ENCODE measurements at places on chromosomes 3 and 15. TPM values are rescaled to one million over a fixed set of nuclear protein-coding genes. Genes with fewer than 3 reads are reported as not detected.
A peak's percentile ranks its signal among the peaks of the same experiment; 100 is the strongest.

DNA sequence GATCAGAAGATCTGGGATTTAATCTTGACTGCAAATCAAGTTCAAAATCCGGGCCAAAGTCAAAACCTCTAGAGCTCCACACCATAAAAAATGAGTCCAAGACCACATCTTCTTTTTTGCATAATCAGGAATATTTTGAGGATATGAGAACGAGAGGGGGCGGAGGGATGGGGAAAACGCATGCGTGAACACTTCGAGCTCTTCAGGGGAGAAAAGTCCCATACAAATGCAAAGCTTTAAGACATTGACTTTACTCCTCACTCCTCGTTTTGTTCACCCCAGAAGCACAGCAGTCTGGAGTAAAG, 68.2 kb downstream of the SUMF1 start:
- H3K4me3 ChIP-seq: no peak overlapping the region
- no peaks in the 10 kb centered on the region for H3K36me3 ChIP-seq
- H3K4me1 ChIP-seq: no peaks in the 10 kb centered on the region
- H3K27ac ChIP-seq: no peak overlapping the region
- no peak for DNase-seq
- H3K27me3 ChIP-seq: no peaks in the 10 kb centered on the region

DNA sequence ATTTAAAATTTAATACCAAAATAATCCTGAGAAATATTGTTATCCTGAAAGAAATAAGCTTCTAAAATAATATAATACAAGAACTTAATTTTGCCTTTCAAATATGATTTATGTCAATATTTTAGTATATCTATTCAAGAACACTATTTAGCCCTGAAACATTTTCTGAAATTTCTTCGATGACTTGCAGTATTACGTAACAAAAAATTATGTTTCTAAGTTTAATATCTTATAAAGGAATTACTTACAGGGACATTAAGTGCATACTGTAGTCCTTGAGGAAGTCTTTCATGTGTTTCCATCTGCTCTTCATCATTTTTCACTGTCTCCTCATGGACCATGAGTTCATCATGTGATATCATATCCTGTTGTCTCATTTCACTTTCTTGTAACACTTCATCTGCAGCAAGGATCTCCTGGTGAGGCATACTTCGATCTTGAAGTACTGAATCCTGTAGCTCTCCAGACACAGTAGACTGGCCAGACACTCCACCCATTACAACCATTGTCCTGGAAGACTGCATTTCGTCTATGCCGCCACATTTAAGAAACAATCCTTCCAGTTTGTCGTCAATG, 62.0 kb downstream of the ZNF148 start:
- H3K4me3 ChIP-seq: no peak overlapping the region
- no peaks in the 10 kb centered on the region for H3K27me3 ChIP-seq
- H3K27ac ChIP-seq: no peak overlapping the region
- no peaks in the 10 kb centered on the region for H3K4me1 ChIP-seq

- H3K27me3 ChIP-seq: no peaks in the 10 kb centered on the region
- no peak overlapping the region for H3K27ac ChIP-seq
- no peak overlapping the region for H3K4me3 ChIP-seq
Observed at GRCh38 chr3:172391592-172392302, 56.5 kb downstream of the GHSR start.

DNA sequence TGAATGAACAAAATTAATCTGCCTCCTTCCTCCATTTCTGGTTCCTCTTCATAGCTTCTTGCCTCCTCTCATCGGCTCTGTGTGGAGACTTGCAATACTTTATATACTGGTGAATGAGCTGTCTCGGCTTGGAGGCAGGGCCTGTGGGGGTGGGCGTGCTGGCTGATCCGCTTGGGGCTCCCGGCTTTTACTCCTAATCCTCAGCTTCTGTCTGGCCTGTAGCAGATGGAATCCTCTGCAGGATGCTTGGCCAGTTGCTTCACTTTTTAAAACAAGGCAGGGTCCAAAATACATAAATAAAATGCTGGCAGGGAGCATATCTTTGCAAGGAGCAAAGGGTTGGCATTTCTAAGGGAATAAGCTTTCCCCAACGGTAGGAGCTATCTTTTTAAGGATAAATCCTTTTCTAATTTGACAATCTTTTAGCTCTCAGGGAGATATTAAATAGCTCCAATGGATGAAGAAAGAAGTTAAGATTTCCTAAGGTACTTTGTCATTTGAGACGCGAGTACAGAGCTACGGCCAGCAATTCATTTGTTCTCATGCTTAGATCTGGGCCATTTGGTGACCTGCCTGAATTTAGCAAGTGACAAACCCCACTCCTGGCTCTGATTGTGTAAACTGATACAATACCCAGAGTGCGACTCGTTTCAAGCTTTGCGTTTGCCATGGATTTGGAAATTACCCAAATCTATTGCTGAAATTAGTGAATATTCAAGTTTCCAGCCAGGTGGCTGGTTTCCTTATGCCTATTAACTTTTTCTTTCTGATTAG, 18.9 kb downstream of the SV2B start:
- no peaks in the 10 kb centered on the region for H3K36me3 ChIP-seq
- peaks cover 84% of the 10 kb centered on the region for H3K27me3 ChIP-seq
- H3K4me1 ChIP-seq: no peaks in the 10 kb centered on the region
- H3K27ac ChIP-seq: no peak overlapping the region
- H3K4me3 ChIP-seq: no peak overlapping the region
- DNase-seq: no peak

- no peak overlapping the region for H3K27ac ChIP-seq
- H3K27me3 ChIP-seq: no peaks in the 10 kb centered on the region
- no peak for DNase-seq
- no peaks in the 10 kb centered on the region for H3K36me3 ChIP-seq
- peaks cover 16% of the 10 kb centered on the region for H3K4me1 ChIP-seq
Observed at GRCh38 chr15:63522225-63522578, 17.8 kb downstream of the USP3 start.

GRCh38 chr3:156674911-156675829, 780 bp downstream of the TIPARP start:
- H3K27me3 ChIP-seq: no peaks in the 10 kb centered on the region
- DNase-seq: no peak
- peak overlapping the region; percentile 85 for H3K27ac ChIP-seq
- H3K4me1 ChIP-seq: peaks cover 53% of the 10 kb centered on the region
- H3K36me3 ChIP-seq: peaks cover 30% of the 10 kb centered on the region

DNA sequence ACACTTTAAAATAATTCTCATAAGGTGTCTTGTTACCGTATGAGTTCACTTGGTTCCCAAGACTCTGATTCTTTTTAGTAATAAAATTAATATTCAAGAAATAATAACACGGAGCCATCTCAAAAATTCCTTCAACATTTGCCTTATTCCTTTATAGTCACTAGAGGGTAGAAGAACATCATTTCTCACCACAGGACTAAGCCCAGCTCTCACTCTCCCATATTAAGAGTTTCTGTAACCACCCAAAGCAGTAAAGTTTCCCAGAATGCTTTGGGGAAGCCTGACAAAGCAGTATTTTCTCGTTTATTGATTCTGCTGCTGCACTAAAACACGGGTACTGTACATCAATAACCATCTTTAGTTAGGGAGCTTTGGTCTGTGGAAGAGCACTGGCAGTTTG, 114.9 kb downstream of the MCTP2 start:
- H3K27me3 ChIP-seq: no peaks in the 10 kb centered on the region
- H3K4me1 ChIP-seq: no peaks in the 10 kb centered on the region
- H3K36me3 ChIP-seq: no peaks in the 10 kb centered on the region
- no peak for DNase-seq

DNA sequence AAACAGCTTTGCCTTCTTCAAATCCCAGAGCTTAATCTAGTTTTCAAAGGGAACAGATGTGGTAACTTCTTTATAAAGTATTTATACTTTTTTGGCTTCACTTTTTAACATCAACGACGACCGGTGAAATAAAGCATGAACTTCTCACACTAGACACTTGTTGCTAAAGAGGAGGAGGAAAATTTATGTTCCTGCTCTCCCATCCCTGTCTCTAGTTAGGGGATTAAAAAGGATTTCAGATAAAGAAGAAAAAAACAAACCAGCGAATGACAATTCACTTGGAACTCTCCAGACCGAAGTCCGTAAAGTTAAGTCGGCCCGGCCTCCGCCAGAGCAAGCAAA, 672 bp downstream of the NEDD4 start:
- no peak for DNase-seq
- no peaks in the 10 kb centered on the region for H3K27me3 ChIP-seq
- peak overlapping the region; percentile 81 for H3K4me3 ChIP-seq
- H3K4me1 ChIP-seq: peaks cover 9% of the 10 kb centered on the region
- H3K27ac ChIP-seq: no peak overlapping the region

- no peaks in the 10 kb centered on the region for H3K36me3 ChIP-seq
- H3K4me1 ChIP-seq: 0 out of 2 replicates have a peak, but pooled peaks cover 6% of the 10 kb centered on the region
- H3K27me3 ChIP-seq: no peaks in the 10 kb centered on the region
- DNase-seq: no peak
- H3K4me3 ChIP-seq: no peak overlapping the region
- no peak overlapping the region for H3K27ac ChIP-seq
Observed at GRCh38 chr3:51380601-51381332, 4.3 kb upstream of the MANF start.

- DNase-seq: peak; percentile 45
- peak overlapping the region; percentile 51 for H3K27ac ChIP-seq
- H3K36me3 ChIP-seq: peaks cover 35% of the 10 kb centered on the region
- no peaks in the 10 kb centered on the region for H3K27me3 ChIP-seq
Observed at GRCh38 chr3:170180079-170180907, 1.2 kb downstream of the PHC3 start.

DNA sequence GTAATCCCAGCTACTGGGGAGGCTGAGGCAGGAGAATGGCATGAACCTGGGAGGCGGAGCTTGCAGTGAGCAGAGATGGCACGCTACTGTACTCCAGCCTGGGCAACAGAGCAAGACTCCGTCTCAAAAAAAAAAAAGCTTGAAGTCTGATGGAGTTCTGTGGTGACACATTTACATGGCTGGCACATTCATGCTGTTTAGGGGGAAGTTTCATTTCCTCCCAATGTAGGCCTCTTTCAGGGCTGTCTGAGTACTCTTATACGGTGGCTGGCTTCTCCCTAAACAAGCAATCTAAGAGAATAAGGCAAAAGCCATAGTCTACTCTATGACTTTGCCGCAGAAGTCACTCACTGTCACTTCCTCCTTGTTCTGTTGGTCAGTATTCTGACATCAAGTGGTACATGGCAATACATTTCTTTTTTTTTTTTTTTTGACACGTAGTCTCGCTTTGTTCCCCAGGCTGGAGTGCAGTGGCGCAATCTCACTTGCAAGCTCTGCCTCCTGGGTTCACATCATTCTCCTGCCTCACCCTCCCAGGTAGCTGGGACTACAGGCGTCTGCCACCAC, 41.2 kb downstream of the OIP5 start:
- H3K4me1 ChIP-seq: 0 out of 2 replicates have a peak, but pooled peaks cover 2% of the 10 kb centered on the region
- peaks cover 19% of the 10 kb centered on the region for H3K36me3 ChIP-seq
- no peak overlapping the region for H3K27ac ChIP-seq
- no peak for DNase-seq
- no peak overlapping the region for H3K4me3 ChIP-seq
- H3K27me3 ChIP-seq: no peaks in the 10 kb centered on the region

DNA sequence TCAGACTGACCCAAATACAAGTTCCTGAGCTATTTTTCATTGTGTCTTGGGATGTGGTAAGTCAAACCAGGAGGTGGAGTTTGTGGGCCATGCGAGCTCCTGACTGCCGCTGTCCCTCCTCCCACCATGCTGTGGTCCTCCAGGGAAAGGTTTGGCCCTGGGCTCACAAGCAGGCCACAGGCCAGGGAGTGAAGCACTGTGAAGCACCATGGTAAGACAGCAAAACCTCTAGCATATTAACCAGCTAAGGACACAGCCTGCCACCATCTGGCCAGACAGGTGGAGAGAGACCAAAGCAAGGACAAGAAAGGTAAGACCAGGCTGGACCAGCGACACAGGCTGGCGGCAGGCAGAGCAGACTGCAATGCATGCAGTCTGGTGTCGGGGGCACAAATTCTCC, 15.3 kb downstream of the RAB43 start:
- DNase-seq: no peak
- H3K4me1 ChIP-seq: no peaks in the 10 kb centered on the region
- no peak overlapping the region for H3K27ac ChIP-seq
- H3K36me3 ChIP-seq: no peaks in the 10 kb centered on the region
- H3K27me3 ChIP-seq: no peaks in the 10 kb centered on the region

GRCh38 chr3:142287866-142288638, 62.7 kb upstream of the GK5 start:
- H3K27me3 ChIP-seq: no peaks in the 10 kb centered on the region
- no peak overlapping the region for H3K27ac ChIP-seq
- DNase-seq: no peak
- H3K36me3 ChIP-seq: no peaks in the 10 kb centered on the region
- no peaks in the 10 kb centered on the region for H3K4me1 ChIP-seq
- H3K4me3 ChIP-seq: no peak overlapping the region

- no peaks in the 10 kb centered on the region for H3K36me3 ChIP-seq
- no peak overlapping the region for H3K4me3 ChIP-seq
- DNase-seq: no peak
- no peak overlapping the region for H3K27ac ChIP-seq
- H3K27me3 ChIP-seq: no peaks in the 10 kb centered on the region
- peaks cover 14% of the 10 kb centered on the region for H3K4me1 ChIP-seq
Observed at GRCh38 chr3:23552506-23552905, 253.2 kb upstream of the UBE2E1 start.

GRCh38 chr3:52090933-52091468, 34.6 kb upstream of the DUSP7 start:
- H3K27ac ChIP-seq: no peak overlapping the region
- no peaks in the 10 kb centered on the region for H3K4me1 ChIP-seq
- DNase-seq: no peak
- no peaks in the 10 kb centered on the region for H3K27me3 ChIP-seq
- H3K36me3 ChIP-seq: no peaks in the 10 kb centered on the region

DNA sequence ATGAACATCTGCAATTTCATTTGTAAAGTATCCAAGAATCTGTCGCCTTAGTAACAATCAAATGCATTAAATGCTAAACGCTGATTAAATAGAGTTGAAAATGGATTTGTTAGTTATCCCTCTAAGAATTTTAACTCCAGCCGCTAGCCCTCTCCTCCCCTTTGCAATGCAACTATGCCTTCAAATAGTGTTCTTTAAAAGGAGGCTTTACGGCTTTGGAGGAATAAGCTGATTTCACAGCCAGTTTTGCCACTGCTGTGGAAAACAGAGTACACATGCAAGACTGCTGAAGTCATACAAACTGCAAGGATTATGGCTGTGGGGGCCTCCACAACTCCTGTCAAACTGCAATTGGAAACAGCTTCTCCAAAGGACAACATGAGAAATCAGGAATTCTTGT, 89.2 kb downstream of the CERS3 start:
- no peak for DNase-seq
- H3K4me1 ChIP-seq: no peaks in the 10 kb centered on the region
- no peaks in the 10 kb centered on the region for H3K36me3 ChIP-seq
- no peak overlapping the region for H3K4me3 ChIP-seq

GRCh38 chr15:58432401-58432800, 610 bp downstream of the LIPC start:
- no peak overlapping the region for H3K4me3 ChIP-seq
- DNase-seq: peak; percentile 79
- peaks cover 37% of the 10 kb centered on the region for H3K4me1 ChIP-seq

GRCh38 chr15:101446518-101447167, 42.9 kb downstream of the PCSK6 start:
- no peaks in the 10 kb centered on the region for H3K36me3 ChIP-seq
- DNase-seq: no peak
- H3K27me3 ChIP-seq: no peaks in the 10 kb centered on the region
- peak overlapping the region; percentile 53 for H3K27ac ChIP-seq

CMTM8 gene
- total RNA-seq: 16.8 TPM

SI gene
- total RNA-seq: not detected

SLC12A8 gene
- total RNA-seq: 30.7 TPM

PRICKLE2 gene
- 7.9 TPM for total RNA-seq

FGF12 gene
- total RNA-seq: 10.9 TPM

CHRM5 gene
- total RNA-seq: not detected
